Sigmoid colon (tissue), 7 donors: ENCODE measurements at places on chromosomes 2 and 18. TPM values are rescaled to one million over a fixed set of nuclear protein-coding genes. Genes with fewer than 3 reads are reported as not detected.

DNA sequence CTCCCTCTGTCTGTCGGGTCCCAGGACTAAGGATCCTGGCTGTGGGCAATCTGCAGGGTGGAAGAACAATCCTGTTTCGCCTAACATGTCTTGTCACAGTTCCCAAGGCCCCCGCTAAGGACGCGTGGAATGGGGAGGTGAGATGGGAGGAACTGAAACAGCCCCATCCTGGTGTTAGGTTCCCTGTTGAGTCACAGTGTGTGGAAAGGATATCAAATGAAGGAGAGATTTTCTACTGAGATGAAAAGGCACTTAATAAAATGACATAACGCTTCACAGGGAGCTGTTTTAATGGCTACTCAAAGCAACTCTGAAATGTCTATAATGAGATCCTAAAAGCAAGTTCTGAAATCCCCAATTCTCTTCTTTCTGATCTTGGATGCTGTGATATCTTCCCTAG, 52.5 kb downstream of the RAB31 start:
- peaks cover 26% of the 10 kb centered on the region for H3K4me1 ChIP-seq
- H3K36me3 ChIP-seq: no peaks in the 10 kb centered on the region
- H3K27me3 ChIP-seq: no peaks in the 10 kb centered on the region
- DNase-seq: no peak
- H3K27ac ChIP-seq: no peak overlapping the region

The GKN1 gene
- not detected for total RNA-seq

The ACMSD gene
- not detected for total RNA-seq

GRCh38 chr2:144912206-144912605, 392.3 kb upstream of the ZEB2 start:
- H3K36me3 ChIP-seq: no peaks in the 10 kb centered on the region
- H3K4me1 ChIP-seq: no peaks in the 10 kb centered on the region
- H3K27me3 ChIP-seq: no peaks in the 10 kb centered on the region
- no peak overlapping the region for H3K27ac ChIP-seq

- no peaks in the 10 kb centered on the region for H3K36me3 ChIP-seq
- no peak overlapping the region for H3K27ac ChIP-seq
- no peak overlapping the region for H3K4me3 ChIP-seq
- H3K4me1 ChIP-seq: peaks cover 12% of the 10 kb centered on the region
- DNase-seq: no peak
Measured at GRCh38 chr2:149427387-149427786, 97.0 kb downstream of the LYPD6 start.

The GKN2 gene
- total RNA-seq: not detected
